ENCODE measurements at places on chromosomes 12 and 14. TPM values are rescaled to one million over a fixed set of nuclear protein-coding genes. Genes with fewer than 3 reads are reported as not detected.

Gene DAO
- not detected for total RNA-seq

Gene SOAT2
- total RNA-seq, result not detected

Gene SMAGP
- total RNA-seq, result 34.3 TPM

Gene PTPN21
- 10.0 TPM for total RNA-seq

Gene KRT3
- total RNA-seq, result not detected

Gene PUS7L
- 20.0 TPM for total RNA-seq

Gene SYT1
- 20.6 TPM for total RNA-seq

Gene TBX3
- total RNA-seq, result 30.7 TPM

Gene EIF2B2
- total RNA-seq, result 57.3 TPM

Gene PMEL
- 0.75 TPM for total RNA-seq

Gene KRT75
- 26.5 TPM for total RNA-seq

Gene SMIM41
- 0.17 TPM for total RNA-seq

Gene CLEC2D
- 4.6 TPM for total RNA-seq

Gene TBX5
- total RNA-seq, result not detected

Gene STXBP6
- total RNA-seq, result 0.35 TPM

Gene DEPDC4
- 0.83 TPM for total RNA-seq

Gene MEG3
- total RNA-seq, result 0.83 TPM

Gene KRT77
- not detected for total RNA-seq

Gene TTC7B
- total RNA-seq, result 29.3 TPM

Gene PLCZ1
- 3.0 TPM for total RNA-seq

Gene SERPINA5
- not detected for total RNA-seq

Gene CLEC14A
- not detected for total RNA-seq

Gene MSI1
- total RNA-seq, result 0.24 TPM

Gene OR10G2
- not detected for total RNA-seq

Gene HCAR2
- total RNA-seq, result 0.28 TPM

Gene KCNC2
- not detected for total RNA-seq

Gene SSTR1
- total RNA-seq, result not detected

Gene SLCO1B1
- total RNA-seq, result not detected

Gene SAMD15
- total RNA-seq, result 0.32 TPM

Gene GZMB
- not detected for total RNA-seq

Gene ASPG
- total RNA-seq, result not detected

Gene RPS6KA5
- total RNA-seq, result 4.8 TPM

Gene EGLN3
- 9.0 TPM for total RNA-seq

Gene MYO1H
- total RNA-seq, result not detected

Gene GYS2
- total RNA-seq, result not detected

Gene SVOP
- total RNA-seq, result not detected

Gene ABCD2
- total RNA-seq, result under 0.01 TPM

Gene NKX2-1
- total RNA-seq, result not detected

Gene CACNA2D4
- not detected for total RNA-seq

Gene KRT83
- total RNA-seq, result 5.9 TPM

Gene TAS2R9
- not detected for total RNA-seq

Gene KRT4
- not detected for total RNA-seq

Gene CMTM5
- total RNA-seq, result not detected

Gene OR4N2
- total RNA-seq, result not detected

Gene LYZ
- not detected for total RNA-seq

Gene SYNDIG1L
- not detected for total RNA-seq

Gene IL26
- not detected for total RNA-seq

Gene ST8SIA1
- total RNA-seq, result 0.50 TPM

Gene P2RX2
- not detected for total RNA-seq

Gene GLIPR1
- total RNA-seq, result 62.0 TPM

Gene BIN2
- total RNA-seq, result not detected

Measured in mammary epithelial cell (primary cell).